Activated T-helper 17 cell treated with anti-CD3 and anti-CD28 coated beads, Interleukin-2, amount 50 U/mL, for 72 hours (primary cell): ENCODE measurements at places on chromosomes 16 and 17.

DNA sequence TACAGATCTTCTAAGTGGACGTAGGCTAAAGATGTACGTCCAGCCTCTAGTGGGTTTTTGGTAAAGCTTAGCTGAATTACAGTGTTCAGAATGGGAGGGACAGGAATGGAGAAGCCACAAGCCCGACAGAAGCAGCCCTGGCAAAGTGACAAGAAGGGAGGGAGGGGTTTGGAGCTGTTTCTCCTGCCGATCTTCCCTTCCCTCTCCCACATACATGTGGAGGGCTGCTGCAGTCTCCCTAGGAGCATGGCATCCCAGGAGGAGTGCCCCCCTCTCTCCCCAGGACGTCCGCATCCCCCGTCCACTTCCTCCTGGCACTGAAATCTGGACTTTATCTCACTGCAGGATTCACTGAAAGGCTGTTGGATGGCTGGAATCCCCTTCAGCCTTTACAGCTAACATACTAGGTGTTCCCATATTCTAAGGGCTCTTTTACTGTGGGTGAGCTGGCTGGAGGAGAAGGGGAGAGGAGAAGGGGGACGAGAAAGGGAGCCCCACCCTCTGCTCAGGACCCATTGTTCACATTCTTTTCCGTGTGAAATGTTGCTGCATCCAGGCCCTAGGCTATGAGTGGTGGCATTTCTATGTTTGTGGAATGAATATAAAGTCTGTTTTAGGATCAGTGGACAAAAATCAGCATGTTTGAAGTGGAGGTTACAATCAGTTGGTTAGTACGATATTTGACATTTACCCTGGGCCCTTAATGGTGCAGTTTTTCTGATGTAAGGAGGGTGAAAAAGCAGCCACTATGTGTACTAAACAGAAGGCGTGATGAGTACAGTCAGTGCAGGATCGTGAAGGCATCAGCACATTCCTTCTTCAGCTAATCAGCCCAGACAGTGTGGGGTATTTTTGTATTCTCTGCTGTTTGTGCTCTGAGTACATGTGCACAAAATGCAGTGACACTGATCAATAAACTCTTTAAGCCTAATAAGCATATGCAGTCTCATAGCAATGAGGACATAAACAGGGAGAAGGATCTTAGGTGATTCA is 94.6 kb downstream of the SPECC1 start:
- ATAC-seq = no peak

DNA sequence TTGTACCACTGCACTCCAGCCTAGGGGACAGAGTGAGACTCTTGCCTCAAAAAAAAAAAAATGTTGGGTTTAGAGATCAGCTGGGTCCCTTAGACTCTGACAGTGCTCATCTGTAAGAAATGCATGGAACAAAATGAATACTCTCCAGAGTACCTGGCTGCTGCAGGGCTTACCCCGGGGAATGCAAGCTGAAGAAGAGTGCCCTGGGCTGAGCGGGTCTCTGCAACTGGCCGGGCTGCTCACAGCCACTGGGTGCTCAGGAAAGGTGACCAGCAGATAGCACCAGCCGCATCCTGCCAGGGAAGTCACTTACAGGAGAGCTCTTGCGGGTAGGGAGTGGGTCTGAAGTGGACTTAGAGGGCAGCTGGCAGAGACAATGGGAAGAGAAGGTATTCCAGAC is 82.1 kb downstream of the GAS7 start:
- no peak for ATAC-seq

DNA sequence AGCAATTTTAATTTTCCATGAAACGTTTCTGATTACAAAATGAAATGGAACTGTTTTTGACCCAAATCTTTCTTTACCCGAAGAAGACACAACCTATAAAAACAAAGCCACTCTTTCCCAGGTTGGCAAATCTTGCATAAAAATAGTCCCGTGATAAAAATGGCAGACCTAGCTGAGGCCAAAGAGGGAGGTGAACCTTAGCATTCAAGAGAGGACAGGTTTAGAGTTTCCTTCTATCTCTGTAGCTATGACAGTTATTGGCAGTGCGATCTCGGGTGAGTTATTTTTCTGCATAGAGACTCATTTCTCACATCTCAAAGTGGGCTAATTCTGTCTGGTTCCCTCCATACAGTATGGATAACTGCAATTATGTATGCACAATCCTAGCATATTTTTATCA is 241.4 kb downstream of the MAP2K6 start:
- no peak for ATAC-seq

GRCh38 chr17:75011401-75012095 is 922 bp upstream of the MRPL58 start:
- ATAC-seq = no peak

DNA sequence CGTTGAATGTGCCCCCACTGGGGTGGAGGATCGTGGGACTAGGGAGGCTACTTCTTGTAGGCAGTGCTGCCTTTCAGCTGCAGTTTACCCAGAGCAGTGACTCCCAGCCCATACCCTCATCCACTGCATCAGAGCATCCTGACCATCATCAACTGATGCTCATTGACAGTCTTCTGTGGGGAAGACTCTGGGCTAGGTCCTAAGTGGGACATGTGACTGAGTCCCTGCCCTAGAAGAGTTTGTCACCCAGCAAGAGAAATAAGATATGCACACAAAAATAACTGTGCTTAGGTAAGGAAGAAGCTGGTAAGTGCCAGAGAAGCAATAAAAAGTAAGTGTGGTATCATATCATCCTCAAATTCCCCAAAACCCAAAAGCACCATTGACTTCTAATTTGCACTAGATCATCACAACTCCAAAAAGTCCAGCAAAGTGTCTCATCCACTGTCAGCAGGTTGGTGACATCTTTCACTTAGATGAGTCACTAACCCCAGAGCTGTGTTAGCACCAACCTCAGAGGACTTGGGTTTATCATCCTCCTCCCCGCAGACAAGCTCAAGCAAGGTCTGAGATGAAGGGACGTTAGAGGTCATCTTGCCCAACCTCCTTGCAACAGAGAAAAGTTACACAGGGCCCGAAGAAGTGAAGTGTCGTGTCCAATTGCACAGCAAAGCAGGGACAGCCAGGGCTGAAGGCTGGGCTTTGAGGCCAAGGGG is 99.0 kb downstream of the CCDC182 start:
- peak; percentile 97 for ATAC-seq

GRCh38 chr16:70432723-70433457 is 6.0 kb downstream of the ST3GAL2 start:
- ATAC-seq = no peak

DNA sequence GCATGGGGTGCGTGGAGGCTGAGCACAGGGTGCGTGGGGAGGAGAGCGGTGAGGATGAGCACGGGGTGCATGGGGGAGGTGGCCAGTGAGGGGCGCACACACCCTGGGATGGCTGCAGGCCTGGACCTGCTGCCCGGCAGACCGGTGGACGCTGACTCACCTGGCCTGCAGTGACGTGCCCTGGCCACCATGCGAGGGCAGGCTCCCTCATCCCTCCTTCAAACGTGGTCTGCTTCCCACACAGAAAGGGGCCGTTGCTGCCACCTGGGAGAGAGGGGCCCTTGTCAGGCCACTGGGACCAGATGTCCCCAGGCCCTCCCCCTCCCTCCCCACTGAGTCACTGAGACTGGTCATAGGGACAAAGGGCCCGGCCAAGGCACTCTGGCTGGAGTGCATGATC is 20.1 kb upstream of the APRT start:
- no peak for ATAC-seq

- ATAC-seq = no peak
Measured at GRCh38 chr16:30348113-30348512, 7.0 kb downstream of the CD2BP2 start.

DNA sequence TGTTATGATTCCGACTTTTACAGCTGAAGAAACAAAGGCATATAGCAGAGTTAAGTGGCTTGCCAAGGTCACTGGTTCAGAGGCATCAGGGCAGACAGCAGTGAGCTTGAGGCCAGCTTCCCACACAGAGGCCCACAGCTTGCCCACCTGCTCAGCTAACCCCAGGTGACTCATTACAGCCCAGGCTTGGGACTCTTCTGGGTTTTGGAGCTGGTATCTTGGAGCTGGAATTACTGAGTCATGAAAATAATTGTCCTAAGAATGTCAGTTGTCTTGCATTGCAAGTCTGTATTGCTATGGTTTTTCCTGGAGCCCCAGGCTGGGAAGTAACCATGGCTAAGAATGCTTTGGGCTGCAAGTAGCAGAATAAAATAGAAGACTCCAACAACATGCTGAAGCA is 32.4 kb upstream of the IRX3 start:
- ATAC-seq = no peak

DNA sequence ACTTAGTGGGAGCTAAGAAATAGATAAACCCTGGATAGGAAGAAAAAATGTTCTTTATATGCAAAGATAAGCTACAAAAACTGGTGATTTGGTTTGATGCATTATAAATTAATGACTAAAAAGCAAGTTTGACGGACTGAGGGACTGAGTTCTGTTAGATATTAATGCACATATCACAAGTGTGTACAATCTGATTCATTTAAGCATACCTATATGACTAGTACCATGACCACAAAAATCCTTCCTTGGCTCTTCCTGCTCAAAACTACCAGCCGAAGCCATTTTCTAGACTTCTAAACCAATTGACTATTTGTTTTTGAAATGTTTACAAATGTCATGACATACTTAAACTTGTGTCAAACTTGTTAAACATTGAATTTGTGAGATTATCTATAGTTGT is 374.5 kb upstream of the MON1B start:
- ATAC-seq = no peak

GRCh38 chr17:3960764-3961163 is 3.5 kb downstream of the ATP2A3 start:
- ATAC-seq = no peak

GRCh38 chr17:2939714-2940351 is 123.6 kb downstream of the OR1D5 start:
- no peak for ATAC-seq

GRCh38 chr16:19223235-19224170 is 55.5 kb downstream of the SYT17 start:
- no peak for ATAC-seq

DNA sequence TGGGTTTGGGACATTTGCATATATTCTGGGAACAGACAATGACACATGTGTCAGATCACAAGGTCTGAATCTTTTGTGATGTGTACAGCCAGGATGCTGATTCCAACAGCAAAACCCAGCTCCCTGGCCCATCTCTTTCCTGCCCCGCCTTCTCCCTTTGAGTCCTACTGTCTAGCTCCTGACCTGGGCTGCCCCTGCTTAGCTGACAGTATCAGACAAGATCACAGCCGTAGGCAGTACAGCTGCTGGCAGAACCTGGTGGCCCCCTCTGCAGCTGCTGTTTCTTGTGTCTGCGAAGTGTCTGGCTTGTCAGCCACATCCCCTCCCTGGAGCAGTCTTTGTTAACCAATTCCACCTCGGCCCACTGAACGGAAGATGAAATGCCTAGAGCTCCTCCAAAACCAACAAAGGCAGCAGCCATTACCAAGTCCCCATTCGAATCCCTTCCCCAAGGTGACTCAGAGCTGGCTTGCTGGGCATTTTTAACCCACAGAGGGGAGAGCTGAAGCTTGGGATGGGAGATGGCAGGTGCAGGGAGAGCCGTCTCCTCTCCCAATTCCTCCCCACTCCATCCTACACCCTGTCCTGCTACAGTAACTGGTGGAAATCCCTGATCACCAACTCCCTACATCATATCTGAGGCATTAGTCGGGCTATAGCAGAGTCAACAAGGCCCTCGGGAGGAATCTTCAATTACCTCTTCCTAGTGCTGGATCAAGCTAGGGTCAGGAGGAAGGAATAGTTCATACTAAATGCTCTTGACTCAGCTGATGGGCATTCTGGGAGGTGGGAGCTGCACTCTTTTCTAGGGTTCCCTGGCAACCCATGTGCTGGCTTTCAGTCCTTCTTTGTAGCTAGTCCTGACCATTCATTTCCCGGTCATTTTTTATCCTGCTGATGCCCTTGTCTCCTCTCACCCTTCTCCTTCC is 5.8 kb downstream of the PIPOX start:
- ATAC-seq = peak; percentile 56
